ENCODE measurements at places on chromosomes 2 and 18.
A peak's percentile ranks its signal among the peaks of the same experiment; 100 is the strongest.

DNA sequence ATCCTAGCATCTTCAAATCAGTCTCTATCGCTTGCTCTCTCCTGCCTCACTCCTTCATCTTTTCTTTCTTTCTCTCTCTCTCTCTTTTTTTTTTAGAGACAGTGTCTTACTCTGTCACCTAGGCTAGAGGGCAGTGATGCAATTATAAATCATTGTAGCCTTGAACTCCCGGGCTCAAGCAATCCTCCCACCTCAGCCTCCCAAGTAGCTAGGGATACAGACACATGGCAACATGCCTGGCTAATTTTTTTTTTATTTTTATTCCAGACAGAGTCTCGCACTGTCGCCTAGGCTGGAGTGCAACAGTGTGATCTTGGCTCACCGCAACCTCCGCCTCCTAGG, 10.6 kb upstream of the SLC66A3 start:
- no peak for DNase-seq

GRCh38 chr18:67969458-67969857, 452.9 kb upstream of the DSEL start:
- no peak for DNase-seq

DNA sequence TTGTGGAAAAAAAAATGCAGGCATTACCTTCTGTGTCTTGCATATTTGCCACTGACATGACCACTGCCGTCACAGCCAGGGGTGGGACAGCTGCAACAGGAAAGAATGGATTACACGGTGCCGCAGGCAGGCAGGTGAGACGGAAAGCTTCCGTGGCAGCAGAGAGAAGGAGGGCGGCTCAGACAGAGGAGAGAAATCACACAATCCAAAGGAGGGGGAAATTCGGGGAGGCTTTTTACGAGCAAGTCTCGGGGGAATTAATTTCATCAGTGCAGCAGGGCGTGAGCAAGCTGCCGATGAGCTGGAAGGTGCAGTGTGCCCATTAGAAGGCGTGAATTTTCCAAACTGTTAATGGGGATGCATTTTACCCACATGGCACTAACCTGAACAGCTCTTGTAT, 234.8 kb upstream of the PXDN start:
- DNase-seq: peak; percentile 13

DNA sequence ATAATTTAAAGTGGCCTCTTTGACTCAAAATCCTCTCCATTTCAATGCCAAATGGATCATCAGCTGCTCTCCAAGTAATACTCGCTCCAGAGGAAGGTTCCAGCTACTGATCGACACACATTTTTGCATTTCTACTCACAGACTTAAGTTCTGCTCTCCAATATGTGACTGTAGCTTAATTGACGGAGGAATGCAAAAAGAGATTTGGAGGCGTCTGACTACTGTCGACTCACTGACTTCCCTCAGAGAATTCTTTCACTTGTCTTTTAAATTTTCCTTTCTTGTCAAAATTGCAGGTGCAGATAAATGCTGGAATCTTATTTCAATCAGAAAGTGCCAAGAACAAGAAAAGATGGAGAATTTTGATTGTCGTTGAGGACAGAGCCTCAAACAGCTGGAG, 84.1 kb upstream of the PAPOLG start:
- no peak for DNase-seq

DNA sequence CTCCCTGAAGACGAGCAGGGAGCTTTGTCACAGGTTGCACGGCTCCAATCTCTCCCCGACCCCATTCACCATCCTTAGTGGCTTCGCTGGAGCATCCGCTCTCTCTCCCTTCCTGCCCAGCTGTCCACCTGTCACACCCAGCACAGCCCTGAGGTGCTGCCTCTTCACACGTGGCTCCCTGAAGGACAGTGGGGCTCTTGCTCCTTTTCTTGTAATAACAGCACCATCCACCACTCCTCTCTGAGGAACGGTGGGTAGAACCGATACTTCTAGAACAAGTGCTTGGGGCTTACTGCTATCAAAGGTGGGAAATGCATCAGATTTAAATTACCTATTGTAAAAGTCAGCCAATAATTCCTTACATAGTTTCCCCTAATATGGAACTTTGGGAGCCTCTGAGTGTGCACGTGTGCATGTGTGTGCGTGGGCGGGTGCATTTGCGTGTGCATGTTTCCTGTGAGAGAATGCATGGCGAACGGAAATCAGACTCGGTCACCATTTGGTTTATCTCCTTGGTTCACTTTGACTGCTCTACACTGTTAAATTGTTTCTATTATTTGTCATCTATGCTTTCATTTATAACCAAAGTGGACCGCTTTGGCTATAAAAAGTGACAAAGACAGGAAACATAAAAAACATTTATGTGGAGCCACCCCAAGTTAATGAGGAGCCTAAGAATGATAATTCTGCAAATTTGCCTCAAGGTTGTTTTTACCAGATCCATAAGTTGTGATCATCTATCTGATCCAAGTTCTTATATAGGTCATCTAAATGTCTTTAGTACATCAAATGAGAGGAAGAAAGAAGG, 39.1 kb downstream of the KLHL29 start:
- no peak for DNase-seq

GRCh38 chr18:71808616-71809015, 735.5 kb downstream of the CBLN2 start:
- DNase-seq: no peak

- no peak for DNase-seq
These were observed 8.0 kb downstream of the ZEB2 start for GRCh38 chr2:144511937-144512336.

DNA sequence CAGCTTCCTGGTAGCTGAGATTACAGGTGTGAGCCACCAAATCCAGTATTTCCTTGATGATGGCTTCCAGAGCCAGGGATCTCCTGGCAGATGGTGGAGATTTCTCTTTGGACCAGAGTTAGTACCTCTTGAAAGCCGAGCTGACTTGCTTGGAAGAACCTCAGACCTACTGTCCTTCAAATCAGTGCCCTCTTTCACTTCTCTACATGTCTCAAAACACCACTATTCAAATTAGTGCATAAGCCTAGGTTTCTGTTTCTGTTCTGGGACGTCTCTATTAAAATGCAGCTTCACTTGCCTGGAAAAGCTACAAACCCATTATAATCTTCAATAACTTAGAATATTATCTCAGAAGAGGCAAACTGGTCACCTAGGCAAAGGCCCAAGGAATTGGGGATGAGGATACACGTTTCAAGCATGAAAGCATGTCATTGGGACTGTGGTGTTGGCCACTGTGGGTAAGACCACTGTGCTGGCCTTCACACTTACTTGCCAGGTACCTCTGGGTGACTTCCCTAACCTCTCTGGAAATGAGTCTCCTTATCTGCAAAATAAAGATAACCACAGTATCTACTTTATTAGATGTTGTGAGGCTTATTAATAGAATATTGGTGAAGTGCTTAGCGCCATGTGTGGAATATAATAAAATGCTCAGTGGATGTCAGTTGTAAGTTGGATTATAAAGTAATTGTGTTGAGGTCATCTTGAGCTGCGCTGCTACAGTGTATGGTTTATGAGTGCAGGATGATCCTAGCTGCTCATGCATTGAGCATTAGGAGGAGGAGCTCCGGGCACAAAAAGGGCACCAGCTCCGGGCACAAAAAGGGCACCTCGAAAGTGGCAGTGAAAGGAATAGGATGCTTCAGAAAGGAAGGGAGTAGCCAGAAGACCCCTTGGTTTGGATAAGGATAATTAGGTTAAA, 84.5 kb downstream of the DOCK10 start:
- no peak for DNase-seq

GRCh38 chr2:112137516-112138158, 548 bp upstream of the FBLN7 start:
- DNase-seq: no peak

- no peak for DNase-seq
These were observed 28.4 kb downstream of the BOLA3 start for GRCh38 chr2:74119339-74119738.

DNA sequence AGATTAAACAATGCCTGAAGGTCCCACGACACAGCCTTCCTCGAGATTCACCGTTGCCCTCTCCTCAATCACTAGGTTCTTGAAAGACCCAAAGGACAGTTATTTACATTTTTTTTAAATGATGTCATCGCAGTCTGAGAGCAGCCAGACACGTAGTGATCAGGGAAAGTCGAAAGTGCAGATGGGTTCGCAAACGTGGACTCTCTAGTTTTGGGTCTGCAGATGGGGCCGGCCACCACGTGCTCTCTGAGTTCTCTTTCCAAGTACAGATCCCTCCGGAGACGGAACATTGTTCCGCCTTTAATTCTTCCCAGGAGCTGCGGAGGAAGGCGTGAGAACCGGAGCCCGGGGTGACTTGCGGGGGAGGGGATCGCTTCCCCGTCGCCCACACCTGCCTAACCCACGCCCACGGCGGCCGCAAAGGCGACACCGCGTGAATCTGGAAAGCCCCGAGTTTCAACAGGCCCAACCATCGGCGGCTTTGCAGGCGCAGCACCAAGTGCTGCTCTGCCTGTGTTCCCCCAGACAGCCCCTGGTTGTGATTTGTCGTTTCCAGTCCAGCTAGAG, 54.3 kb downstream of the PKDCC start:
- no peak for DNase-seq

DNA sequence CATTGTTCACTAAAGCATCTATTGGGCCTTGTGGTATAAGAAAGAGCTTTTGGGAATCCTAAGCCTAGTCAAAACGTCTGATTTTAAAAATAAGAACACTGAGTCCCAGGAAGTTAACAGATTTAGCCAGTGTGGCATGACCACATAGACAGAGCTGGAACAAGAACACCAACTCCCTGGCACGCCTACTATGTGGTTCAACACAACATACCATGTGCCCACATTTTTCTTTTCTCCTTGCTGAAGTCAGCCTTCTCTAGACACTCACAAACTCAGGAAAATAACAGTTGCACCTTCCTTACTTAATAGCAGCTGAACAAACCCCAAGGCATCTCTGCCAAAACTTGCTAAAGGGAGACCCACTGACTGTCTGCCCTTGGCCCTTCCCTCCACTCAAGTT, 124.8 kb downstream of the C1D start:
- DNase-seq: no peak

- no peak for DNase-seq
These were observed 64.4 kb downstream of the NCK2 start for GRCh38 chr2:105809097-105809473.

DNA sequence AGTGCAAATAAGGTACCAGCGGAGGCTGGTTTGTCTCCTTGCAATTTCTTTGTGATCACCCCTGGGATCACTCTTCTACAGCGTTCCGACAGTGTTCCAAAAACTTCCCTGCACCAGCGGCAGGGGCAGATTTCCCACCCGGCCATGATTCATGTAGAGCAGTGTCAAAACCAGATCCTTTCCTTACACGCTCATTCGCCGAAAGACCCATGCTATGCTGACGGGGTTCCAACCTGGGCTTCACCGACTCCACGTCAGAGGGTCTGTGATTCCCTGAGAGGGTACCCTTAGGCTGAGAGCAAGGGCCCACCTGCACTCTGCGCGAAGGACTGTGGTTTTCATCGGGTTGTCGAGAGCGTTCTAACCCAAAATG, 423 bp upstream of the TTC27 start:
- peak; percentile 7 for DNase-seq

DNA sequence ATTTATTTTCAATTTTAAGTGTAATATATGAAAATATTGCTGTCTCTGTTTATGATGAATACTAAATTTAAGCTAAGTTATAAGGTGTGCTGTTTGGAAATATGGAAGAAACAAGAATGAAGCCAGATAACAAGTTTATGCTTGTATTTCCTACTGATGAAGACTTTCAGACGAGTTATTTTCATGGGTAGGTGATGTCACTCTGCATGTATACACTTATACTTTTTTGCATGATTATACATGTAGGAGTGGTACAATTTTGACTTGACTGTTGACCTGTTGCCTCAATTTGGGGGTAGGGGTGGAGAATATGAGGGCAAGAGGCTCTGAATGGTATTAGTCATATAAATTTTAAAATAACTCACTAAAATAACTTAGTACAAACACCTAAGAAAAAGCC, 133.7 kb downstream of the HAUS1 start:
- no peak for DNase-seq

DNA sequence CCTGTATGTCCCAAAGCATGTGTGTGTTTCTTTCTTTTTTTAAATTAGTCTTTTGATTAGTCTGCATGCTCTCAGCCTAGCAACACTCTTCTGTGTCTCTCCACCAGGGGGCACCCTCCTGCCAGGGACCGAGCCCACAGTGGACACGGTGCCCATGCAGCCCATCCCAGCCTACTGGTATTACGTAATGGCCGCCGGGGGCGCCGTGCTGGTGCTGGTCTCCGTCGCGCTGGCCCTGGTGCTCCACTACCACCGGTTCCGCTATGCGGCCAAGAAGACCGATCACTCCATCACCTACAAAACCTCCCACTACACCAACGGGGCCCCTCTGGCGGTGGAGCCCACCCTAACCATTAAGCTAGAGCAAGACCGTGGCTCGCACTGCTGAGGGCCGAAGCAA, 93.8 kb downstream of the NRP2 start:
- no peak for DNase-seq

DNA sequence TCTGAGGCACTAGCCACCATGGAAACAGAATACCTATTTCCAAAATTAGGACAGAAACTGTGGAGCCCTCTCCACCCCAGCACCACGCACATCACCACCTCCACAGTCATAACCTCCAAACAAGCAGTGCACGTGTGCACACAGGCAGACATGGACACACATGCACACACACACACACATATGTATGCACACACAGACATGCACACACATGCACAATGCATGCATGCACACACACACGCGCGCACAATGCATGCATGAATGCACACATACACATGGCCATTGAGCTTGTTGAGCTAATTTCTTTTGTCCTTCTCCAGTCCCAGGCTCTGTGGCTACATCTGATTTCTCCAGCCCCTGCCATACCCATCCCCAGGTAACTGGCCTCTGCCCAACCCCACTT, 161.6 kb upstream of the EPB41L3 start:
- DNase-seq: no peak

GRCh38 chr2:20933714-20934113, 110.2 kb downstream of the APOB start:
- DNase-seq: no peak

- DNase-seq: no peak
These were observed 2.0 kb upstream of the AQP4 start for GRCh38 chr18:26867471-26867870.

- no peak for DNase-seq
These were observed 342.0 kb upstream of the DLGAP1 start for GRCh38 chr18:4797002-4797685.

GRCh38 chr2:157184161-157184895, 73.2 kb upstream of the GALNT5 start:
- DNase-seq: no peak

GRCh38 chr2:38806015-38806732, 28.2 kb downstream of the GEMIN6 start:
- no peak for DNase-seq

DNA sequence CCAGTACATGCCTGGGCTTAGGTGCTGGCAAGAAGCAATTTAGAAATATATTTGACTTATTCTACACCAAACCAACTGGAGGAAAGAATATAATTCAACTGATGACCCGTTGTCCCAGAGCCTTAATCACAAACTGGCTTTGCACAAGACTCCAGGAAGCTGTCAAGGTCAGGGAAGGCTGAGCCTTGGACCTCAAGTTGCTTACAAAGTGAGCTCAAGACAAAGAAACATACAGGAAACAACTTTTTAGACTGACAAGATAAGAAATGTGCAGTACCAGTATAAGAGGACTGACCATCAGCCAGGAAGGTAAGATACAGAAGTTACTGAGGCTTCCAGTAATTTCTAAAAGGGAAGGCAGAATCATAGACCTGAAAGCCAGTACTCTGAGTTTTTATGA, 35.0 kb upstream of the GPR55 start:
- no peak for DNase-seq

GRCh38 chr18:32373995-32374394, 96.7 kb downstream of the GAREM1 start:
- no peak for DNase-seq

All from NCI-H2107 (cell line).